Muscle of leg (tissue), 16 donors: ENCODE measurements at places on chromosomes 7 and 10. TPM values are rescaled to one million over a fixed set of nuclear protein-coding genes. Genes with fewer than 3 reads are reported as not detected.

GRCh38 chr10:84269773-84270172, 24.9 kb downstream of the RGR start:
- DNase-seq = no peak

DNA sequence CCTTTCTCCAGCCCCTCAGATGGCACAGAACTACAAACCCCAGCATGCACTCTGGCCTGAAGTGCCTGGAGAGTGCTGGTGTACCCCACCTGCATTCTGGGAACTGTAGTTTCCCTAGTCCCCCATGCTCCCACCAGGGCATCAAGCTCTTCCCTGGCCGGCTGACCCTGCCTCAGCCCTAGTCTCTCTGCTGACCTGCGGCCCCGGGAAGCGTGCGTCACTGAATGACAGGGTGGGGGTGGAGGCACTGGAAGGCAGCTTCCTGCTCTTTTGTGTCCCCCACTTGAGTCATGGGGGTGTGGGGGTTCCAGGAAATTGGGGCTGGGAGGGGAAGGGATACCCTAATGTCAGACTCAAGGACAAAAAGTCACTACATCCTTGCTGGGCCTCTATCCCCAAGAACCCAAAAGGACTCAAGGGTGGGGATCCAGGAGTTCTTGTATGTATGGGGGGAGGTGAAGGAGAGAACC, 2.1 kb downstream of the NOS3 start:
- DNase-seq = no peak

GRCh38 chr7:120273476-120273975, 551 bp downstream of the KCND2 start:
- DNase-seq = peak; percentile 64

GRCh38 chr7:144821067-144821466, 14.8 kb downstream of the TPK1 start:
- no peak for DNase-seq

DNA sequence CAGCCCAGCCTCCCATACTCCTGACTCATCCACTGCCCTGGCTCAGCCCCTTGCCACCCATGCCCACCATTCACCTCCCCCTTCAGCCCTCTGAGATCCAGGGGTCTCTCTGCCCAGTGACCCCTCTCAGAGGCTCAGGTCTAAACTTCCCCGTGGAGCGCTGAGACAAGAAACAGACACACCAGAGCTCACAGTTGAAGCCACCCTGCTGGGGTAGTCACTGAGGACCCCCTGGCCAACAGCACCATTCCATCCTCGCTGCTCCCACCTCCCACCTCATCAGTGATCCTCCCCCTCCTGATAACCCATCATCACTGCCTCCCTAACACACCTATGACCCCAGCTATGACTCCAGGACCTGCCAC, 100.7 kb downstream of the GRID1 start:
- DNase-seq = no peak

- no peak for DNase-seq
These were observed 267.5 kb downstream of the SNX13 start for GRCh38 chr7:17672783-17673182.

- DNase-seq = no peak
These were observed 2.7 kb downstream of the COBL start for GRCh38 chr7:51313738-51314425.

GRCh38 chr7:108000875-108001763, 1.8 kb downstream of the LAMB1 start:
- peak; percentile 70 for DNase-seq

DNA sequence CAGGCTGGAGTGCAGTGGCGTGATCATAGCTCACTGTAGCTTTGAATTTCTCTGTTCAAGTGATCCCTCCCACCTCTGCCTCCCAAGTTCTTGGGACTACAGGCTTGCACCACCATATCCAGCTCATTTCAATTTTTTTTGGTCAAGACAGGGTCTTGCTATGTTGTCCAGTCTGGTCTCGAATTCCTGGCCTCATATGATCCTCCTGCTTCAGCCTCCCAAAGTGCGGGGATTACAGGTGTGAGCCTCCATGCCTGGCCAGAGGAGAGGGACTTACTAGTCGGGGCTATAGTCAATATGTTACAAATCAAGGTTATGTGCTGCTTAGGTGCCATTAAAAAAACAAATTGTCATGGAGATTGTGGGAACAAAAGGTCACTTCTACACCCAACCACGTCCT, 105.3 kb upstream of the GALNT17 start:
- no peak for DNase-seq

The RBP3 gene
- polyA plus RNA-seq = 0.11 TPM

The FAM25G gene
- polyA plus RNA-seq = not detected

The CALY gene
- 0.16 TPM for polyA plus RNA-seq

The GNAT3 gene
- polyA plus RNA-seq = 0.12 TPM

The FAM20C gene
- 37.2 TPM for polyA plus RNA-seq
